ENCODE measurements at places on chromosomes 2 and 18.

DNA sequence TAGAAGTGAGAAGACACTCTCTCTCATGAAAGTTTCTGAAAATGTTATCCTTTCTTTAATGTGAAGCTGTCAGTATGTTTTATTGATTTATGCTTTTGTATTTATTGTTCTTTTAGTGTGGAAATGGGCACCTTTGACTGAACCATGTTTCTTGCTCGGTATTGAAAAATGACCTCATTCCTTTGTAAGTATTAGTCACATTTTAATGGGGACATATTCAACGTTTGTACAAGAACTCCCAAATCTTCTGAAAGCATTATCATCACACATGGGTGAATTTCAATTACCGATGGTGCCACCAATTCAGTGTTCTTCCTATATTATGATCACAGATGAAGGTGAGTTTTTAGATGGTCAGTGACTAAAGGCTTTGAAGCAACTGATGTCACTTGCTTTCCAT, 371.8 kb upstream of the GCFC2 start:
- no peak for DNase-seq

GRCh38 chr2:83022631-83023210, 1436.4 kb downstream of the SUCLG1 start:
- no peak for DNase-seq

GRCh38 chr2:37181726-37182684, 6.5 kb downstream of the SULT6B1 start:
- no peak for DNase-seq

GRCh38 chr2:118565786-118566540, 281.5 kb downstream of the EN1 start:
- DNase-seq, result no peak

DNA sequence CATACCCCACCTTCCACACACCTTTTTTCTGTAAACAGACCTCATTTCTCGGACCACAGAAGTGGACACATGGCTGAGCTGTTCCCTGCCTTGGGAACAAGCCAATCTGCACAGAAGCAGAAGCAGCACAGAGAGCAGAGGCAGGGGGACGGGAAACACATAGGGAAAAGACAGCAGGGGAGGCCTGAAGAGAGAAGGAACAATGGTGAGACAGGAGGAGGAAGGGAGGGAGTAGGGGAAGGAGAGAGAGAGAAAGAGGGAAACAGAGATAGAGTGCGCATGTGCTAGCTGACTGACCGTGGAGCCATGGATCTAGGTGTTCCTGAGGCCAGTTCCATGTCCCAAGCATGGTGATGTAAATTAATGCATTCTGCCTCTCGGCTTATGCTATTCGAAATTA, 119.7 kb downstream of the NOL10 start:
- no peak for DNase-seq

GRCh38 chr2:178359192-178359912, 91.6 kb downstream of the PRKRA start:
- DNase-seq, result no peak

DNA sequence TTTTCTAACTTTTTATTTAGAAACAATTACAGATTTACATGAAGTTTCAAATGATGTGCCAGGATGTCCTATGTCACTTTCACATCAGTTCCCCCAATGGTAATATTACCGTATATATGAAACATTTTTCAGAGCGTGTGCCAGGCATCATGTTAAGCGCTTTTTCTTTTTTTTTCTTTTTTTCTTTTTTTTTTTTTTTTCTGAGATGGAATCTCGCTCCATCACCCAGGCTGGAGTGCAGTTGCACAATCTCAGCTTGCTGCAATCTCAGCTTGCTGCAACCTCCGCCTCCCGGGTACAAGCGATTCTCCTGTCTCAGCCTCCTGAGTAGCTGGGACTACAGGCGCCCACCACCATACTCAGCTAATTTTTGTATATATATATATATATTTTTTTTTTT, 5.6 kb upstream of the PPP4R1 start:
- no peak for DNase-seq

- DNase-seq, result no peak
Observed at GRCh38 chr2:33370636-33371265, 105.7 kb upstream of the RASGRP3 start.

DNA sequence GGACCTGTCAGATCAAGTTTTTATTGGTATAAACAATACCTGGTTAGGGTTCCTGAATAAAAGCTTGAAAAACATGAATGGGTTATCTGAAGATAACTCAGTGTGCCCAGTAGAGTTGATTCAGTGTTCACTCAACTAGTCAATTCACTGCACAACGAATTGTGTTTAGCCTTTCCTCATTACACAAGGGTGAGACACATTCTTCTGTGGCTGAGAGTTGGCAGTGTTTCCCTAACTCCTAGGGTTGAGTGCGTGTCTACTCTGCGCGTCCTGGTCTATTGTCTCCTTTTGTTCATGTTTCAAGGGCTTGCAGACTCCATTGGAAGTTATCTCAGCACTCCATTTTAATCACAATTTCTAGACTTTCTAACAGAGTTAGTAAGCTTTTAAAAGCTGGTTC, 32.8 kb upstream of the TMEM178A start:
- no peak for DNase-seq

DNA sequence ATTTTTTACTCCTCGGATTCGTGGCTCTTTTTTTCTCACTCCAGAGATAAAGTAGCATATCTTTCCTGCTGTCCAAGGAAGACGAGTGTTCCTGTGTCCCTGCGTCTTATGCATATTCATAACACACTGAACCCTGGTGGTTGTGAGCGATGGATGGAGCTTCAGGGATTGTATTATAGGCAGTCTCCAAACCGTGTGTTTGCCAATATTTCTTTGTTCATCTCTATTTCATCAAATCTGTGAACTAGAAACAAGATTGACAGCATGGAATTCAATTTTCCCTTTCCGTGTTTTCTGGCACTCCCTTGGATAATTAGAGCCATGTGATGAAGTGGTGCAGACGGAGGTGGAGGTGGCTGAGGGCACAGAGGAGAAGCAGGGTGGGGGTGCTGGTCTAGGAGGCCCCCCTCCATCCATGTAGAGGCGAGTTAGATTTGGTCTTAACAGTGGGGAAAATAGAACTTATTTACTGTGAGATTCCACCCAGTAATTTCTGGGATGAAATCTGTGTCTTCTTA, 240.9 kb downstream of the PTPRM start:
- no peak for DNase-seq

- DNase-seq, result no peak
Observed at GRCh38 chr2:19062370-19062769, 296.1 kb downstream of the OSR1 start.

GRCh38 chr2:8526403-8526696, 155.5 kb upstream of the ID2 start:
- no peak for DNase-seq

DNA sequence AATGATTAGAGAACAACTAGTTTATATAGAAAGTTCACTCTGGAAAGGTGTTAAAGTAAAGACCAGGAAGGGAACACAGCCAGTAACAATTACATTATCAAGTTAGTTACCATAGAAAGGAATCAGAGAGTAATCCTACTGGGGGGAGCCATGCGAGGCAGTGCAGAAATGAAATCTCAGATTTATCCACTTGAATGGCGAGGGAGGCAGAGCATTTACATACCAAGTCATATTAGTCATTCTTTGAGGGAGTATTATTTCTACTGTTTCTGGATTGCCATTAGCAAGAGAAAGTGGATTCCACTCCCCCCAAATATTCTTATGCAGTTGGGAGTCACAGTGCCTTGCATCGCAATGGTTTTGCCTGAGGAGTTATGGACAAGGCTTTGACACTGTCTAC, 472.7 kb upstream of the TRIB2 start:
- no peak for DNase-seq

GRCh38 chr2:121649149-121649595, at the start of gene CLASP1:
Gene CLASP1 (minus strand): TSS chr2:121649462. CDS start chr2:121605895, 43,567 bp downstream.
- DNase-seq, result no peak

- no peak for DNase-seq
Observed at GRCh38 chr2:234291765-234292204, 205.1 kb downstream of the ARL4C start.

DNA sequence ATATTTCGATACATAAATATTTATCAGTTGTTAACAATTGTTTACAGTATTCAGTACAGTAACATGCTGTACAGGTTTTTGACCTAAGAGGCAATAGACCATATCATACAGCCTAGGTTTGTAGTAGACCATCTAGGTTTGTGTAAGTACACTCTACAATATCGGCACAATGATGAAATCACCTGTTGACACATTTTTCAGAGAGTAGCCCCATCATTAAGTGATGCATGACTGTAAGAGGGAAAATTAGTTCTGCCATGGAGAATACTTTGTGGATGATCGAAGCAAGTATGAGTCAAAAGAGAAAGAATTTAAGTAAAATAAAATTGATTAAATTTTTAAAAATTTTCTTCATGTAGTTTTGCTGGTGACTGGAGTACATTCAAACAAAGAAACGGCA, 32.6 kb downstream of the VIT start:
- no peak for DNase-seq

- no peak for DNase-seq
Observed at GRCh38 chr2:11871421-11871820, 125.0 kb downstream of the LPIN1 start.

DNA sequence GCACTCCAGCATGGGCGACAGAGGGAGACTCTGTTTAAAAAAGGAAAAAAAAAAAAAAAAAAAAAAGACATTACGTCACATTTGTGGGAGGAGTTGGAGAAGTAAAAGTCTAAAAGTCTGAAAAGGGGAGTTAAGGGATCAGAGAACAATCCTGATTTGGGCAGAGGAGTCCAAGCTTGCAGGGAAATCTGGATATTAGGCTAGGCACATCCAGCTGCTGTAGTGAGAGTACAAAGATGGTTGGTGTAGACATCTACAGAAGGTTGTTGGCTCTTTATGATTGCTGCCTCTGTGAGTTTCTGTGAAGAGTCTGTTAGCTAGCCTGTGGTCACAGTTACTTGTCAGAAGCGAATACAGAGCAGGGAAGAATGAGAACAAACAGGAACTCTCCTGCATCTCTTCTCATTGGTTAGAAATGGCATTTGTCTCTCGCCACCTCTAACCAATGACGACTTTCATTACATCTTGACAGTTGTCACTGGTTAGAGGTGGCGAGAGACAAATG, 3.3 kb upstream of the OSBPL6 start:
- DNase-seq, result peak; percentile 3

DNA sequence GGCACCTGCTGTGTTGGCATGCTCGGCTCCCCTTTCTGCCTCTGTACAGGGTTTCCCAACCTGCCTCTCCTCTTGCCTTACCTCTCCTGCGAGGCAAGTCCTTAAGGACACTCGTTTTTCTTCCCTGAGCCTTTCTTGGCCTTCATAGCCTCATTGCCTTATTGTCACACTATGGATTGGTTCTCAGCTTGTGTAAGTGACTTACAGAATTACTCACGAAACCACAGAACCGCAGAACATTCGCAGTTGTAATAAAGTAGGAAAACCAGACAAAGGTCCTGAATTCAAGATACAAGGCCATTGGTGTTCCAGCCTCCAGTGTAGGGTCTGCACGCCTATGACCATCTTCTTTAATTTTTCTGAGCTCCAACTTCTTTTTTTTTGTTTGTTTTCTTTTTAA, 317.6 kb upstream of the SMIM21 start:
- no peak for DNase-seq

- DNase-seq, result no peak
Observed at GRCh38 chr2:47288864-47289263, 114.1 kb upstream of the MSH2 start.

- DNase-seq, result peak; percentile 29
Observed at GRCh38 chr2:12718711-12719399, 2.1 kb downstream of the TRIB2 start.

DNA sequence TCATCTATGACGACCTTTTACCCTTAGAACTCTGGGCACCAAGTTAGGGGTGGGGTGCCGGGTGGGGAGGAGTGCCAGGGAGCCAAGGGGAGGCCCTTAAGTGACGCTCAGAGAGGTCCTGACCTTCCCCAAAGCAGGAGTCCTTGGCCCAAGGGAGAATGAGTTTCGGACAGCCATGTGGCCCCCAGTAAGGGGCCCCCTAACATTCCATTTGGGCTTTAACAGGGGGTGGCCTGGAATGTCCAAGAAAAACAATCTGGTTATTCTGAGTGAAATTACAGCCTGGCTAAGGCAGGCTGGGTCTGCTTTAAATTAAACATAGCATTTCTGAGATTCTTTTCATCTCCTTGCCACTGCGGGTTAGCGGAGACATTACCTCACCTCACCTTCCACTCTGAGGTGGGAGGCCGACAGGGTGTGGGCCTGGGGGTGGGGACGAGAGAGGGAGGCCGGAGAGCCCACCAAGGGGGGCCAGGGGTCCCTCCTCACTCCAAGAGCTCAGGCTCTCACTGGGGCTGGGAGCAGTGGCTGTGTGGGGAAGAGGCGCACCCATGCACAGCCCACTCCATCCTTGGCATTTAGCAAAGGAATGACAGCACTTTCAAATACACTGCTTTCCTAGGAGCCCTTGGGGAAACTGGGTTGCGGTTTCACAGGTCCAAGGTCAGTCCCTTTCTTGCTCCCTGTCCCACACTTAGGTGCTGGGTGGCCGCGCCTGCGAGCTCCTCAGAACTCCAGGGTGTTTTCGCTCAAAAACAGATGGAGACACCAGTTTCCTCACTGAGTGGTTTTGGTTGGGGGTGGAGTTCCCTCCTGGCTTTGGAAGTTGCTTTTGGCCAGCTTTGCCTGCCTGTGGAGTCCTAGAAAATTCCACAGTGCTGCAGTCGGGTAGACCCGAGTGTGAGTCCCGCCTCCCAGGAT, 107.4 kb downstream of the POLR1A start:
- peak; percentile 74 for DNase-seq

DNA sequence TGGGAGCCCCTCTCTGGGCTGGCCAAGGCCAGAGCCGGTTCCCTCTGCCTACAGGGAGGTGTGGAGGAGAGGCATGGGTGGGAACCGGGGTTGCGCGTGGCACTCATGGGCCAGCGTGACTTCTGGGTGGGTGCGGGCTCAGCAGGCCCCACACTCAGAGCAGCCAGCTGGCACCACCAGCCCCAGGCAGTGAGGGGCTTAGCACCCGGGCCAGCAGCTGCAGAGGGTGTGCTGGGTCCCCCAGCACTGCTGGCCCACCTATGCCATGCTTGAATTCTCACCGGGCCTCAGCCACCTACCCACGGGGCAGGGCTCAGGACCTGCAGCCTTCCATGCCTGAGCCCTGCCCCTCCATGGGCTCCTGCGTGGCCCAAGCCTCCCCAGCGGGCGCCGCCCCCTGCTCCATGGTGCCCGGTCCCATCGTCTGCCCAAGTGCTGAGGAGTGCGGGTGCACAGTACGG, 248.5 kb upstream of the HNMT start:
- no peak for DNase-seq

GRCh38 chr2:28635191-28635611, 116.4 kb upstream of the PPP1CB start:
- DNase-seq, result no peak

DNA sequence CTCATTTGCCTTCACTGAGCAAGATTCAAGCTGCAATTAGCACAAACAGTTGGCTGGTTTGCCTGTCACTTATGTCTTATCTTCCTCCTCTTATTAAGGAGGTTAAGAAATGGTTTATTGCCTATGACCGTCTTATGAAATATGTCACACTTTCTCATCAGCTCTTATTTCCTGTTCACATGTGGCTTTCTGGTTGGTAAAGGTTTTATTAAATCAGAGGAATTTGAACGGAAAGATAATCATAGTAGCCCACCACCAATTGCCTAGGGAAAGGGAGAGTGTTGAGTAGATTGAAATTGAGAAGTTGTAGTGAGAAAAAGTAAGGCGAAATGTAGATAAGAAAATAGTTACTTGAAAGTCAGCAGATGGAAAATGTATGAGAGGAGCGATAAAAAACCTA, 4.2 kb upstream of the IL1R1 start:
- DNase-seq, result no peak
